ENCODE measurements at places on chromosomes 5 and 9.
A peak's percentile ranks its signal among the peaks of the same experiment; 100 is the strongest.

DNA sequence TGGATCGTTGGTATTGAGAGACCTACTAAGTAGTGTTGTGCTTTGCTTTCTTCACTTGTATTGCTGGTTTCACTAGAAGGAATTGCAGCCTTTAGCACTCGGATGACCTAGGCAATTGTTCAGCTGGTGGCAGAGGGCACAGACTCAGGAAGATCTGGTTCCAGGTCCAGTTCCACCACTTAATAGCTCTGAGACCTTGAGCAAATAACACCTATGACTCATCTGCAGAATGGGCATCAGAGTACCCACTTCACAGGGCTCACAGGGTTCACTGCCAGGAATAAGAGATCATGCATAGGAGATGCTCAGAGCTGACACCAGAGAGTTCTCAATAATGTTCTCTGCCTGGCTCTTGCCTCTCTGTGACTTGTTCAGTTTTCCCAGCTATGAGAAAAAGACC, 133.6 kb downstream of the SIL1 start:
- DNase-seq = no peak
- no peaks in the 10 kb centered on the region for H3K36me3 ChIP-seq
- peaks cover 21% of the 10 kb centered on the region for H3K4me1 ChIP-seq
- no peak overlapping the region for H3K27ac ChIP-seq
- H3K4me3 ChIP-seq = no peak overlapping the region

- H3K4me3 ChIP-seq = no peak overlapping the region
- peaks cover 5% of the 10 kb centered on the region for H3K4me1 ChIP-seq
- H3K27ac ChIP-seq = no peak overlapping the region
- DNase-seq = no peak
- no peaks in the 10 kb centered on the region for H3K36me3 ChIP-seq
- H3K27me3 ChIP-seq = no peaks in the 10 kb centered on the region
Observed at GRCh38 chr5:131976414-131977211, 31.1 kb upstream of the MEIKIN start.

DNA sequence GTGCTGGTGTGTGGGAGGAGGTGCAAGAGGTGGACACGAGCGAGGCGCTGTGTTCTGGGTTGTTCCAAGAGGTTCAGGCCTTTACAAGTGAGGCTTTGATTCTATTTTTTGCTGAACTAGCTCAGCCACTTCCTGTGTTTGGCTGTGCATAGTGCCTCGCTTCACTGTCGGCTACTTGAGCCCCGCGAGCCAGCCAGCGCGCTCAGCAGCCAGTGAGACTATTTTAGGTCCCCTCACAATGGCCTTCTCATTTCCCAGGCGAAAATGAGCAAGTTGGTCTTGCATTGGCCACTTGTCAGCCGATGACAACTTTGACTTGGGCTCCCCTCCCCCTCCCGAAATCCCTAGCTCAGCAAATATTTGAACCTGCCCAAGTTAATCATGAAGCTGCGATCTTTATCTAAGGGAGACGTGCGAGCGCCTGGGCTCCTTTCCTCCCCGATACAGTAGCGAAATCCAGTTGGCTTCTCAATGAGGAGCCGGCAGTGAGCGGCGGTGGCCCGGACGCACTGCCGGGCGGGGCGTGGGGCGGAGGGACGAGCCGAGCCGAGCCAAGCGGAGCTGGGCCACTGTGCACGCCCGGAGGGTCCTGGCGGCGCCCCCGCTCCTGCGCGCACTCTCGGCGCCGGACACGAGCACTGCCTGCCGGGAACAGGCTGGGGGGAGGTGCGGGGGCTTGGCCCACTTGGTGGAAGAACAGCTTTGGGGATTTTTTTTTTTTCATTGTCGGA, 72.6 kb downstream of the PIK3R1 start:
- peaks cover 4% of the 10 kb centered on the region for H3K36me3 ChIP-seq
- peaks cover 65% of the 10 kb centered on the region for H3K4me1 ChIP-seq
- peak; percentile 59 for DNase-seq
- H3K27ac ChIP-seq = peak overlapping the region; percentile 93
- peak overlapping the region; percentile 87 for H3K4me3 ChIP-seq
- H3K27me3 ChIP-seq = no peaks in the 10 kb centered on the region

DNA sequence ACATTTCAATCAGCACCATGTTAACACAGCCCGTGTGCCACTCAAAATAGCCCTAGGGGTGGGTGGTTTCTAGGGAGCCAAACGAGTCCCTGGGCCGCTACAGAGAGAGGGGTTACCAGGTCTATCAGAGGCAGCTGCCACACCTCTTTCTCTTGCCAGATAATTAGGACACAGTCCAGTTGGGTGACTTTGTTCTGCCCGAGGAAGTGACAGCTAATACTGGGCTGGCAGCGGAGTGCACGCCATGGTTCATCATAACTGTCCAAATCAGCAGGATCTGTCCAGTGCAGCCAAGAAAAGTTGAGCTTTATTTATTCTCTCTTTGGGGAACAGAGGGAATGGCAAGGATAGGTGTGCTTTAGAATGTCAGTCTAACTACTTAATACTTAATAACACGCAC, 583.8 kb downstream of the BRINP1 start:
- H3K4me1 ChIP-seq = peaks cover 55% of the 10 kb centered on the region
- DNase-seq = no peak
- H3K36me3 ChIP-seq = no peaks in the 10 kb centered on the region
- H3K4me3 ChIP-seq = no peak overlapping the region
- no peaks in the 10 kb centered on the region for H3K27me3 ChIP-seq
- H3K27ac ChIP-seq = no peak overlapping the region

GRCh38 chr5:143682246-143682905, 129.6 kb upstream of the HMHB1 start:
- H3K27me3 ChIP-seq = no peaks in the 10 kb centered on the region
- H3K36me3 ChIP-seq = no peaks in the 10 kb centered on the region
- no peak overlapping the region for H3K4me3 ChIP-seq
- no peak for DNase-seq
- H3K4me1 ChIP-seq = no peaks in the 10 kb centered on the region
- H3K27ac ChIP-seq = no peak overlapping the region

DNA sequence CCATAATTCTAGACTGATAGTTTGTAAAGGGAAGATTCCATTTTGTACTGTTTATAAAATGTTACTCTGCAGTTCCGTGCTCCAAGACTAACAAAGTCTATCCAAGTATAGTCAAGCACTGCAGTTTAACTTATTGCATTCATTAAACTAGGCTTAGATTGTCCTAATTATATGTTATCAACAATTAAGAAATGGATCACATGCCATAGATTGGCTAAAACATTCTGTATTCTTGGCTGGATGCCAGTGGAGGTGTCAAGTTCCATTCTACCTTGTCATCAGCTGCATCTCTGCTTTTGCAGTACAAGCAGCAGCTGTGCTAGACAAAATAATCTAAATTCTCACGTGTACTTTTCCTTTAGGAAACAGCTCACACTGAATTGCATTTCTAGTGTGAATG, 69.4 kb upstream of the MEF2C start:
- peaks cover 3% of the 10 kb centered on the region for H3K4me1 ChIP-seq
- H3K27ac ChIP-seq = no peak overlapping the region
- H3K36me3 ChIP-seq = no peaks in the 10 kb centered on the region
- no peaks in the 10 kb centered on the region for H3K27me3 ChIP-seq
- no peak overlapping the region for H3K4me3 ChIP-seq

- no peaks in the 10 kb centered on the region for H3K36me3 ChIP-seq
- H3K27me3 ChIP-seq = no peaks in the 10 kb centered on the region
- H3K27ac ChIP-seq = no peak overlapping the region
- H3K4me3 ChIP-seq = no peak overlapping the region
- no peak for DNase-seq
Observed at GRCh38 chr5:23353286-23353685, 154.1 kb upstream of the PRDM9 start.

DNA sequence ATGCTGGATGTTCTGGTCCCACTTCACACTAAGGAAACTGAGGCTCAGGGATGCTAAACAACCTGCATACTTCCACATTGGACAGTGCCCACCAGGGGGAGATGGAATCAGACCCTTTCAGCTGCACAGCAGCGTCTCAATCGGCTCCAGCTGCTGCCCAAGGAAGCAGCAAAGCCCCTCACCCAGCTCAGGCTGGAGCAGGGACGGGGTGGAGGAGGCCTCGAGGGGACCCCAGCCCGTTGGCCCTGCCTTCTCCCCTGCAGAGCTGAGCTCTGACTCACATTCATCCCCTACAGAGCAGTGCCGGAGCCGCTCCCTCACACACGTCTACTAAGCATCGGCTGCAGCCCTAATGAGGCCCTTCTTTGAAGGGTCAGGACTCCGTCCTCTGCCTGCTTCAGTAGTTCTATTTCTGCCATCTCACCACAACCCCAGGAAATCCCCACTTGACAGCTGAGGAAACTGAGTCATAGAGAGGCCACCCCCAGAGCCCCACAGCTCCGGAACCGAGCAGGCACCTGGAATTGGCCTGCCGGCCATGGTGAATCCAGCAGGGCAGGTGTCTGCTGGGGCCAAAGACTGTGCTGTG, 21.5 kb upstream of the SUSD3 start:
- no peak overlapping the region for H3K4me3 ChIP-seq
- DNase-seq = no peak
- no peaks in the 10 kb centered on the region for H3K36me3 ChIP-seq
- H3K4me1 ChIP-seq = no peaks in the 10 kb centered on the region
- no peaks in the 10 kb centered on the region for H3K27me3 ChIP-seq

DNA sequence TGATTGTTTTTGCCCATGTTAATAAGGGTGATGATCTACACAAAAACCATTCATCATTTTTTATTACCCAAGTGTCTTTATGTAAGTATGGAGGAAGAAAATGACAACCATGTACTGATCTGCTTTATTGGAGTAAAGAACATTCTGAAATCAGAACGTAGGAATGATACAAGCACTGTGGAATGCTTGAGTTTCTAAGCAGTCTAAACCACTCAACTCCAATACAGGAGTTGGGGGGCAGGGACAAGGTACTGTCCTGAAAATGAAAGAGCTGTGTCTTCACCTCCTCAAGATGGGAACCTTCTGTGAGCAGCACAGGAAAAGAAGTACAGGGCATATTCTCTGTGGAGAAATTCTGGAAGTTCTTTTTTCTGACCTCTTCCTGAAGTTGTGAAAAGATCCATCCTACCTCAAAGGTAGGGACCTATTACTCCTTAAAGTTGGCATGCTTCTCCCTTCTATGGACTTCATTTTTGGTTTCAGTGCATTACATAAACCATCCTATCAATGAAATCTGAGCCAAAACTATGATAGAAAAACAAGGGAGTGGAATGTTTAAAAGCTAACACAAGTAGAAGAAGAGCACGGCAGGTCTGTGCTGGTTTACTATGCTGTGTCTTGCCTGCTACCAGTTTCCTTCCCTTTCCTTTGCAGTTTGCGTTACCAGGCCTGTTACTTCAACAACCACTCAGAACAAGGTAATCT, 202.6 kb downstream of the SEMA5A start:
- no peak overlapping the region for H3K27ac ChIP-seq
- H3K4me3 ChIP-seq = no peak overlapping the region
- H3K27me3 ChIP-seq = no peaks in the 10 kb centered on the region
- DNase-seq = no peak

GRCh38 chr5:155738616-155739015, 588.3 kb upstream of the SGCD start:
- H3K4me3 ChIP-seq = no peak overlapping the region
- no peak for DNase-seq
- peaks cover 60% of the 10 kb centered on the region for H3K27me3 ChIP-seq
- H3K36me3 ChIP-seq = no peaks in the 10 kb centered on the region

DNA sequence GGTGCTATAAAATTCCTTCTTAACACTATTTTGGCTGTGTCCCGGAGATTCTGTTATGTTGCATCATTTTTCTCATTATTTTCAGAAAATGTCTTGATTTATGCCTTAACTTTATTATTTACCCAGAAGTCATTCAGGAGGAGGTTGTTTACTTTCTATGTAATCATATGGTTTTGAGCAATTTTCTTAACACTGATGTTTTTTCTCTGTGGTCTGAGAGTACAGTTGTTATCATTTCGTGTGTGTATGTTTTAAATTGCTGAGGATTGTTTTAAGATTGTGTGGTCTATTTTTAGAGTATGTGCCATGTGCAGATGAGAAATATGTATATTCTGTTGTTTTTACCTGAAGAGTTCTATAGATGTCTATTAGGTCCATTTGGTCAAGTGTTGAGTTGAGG, 498.1 kb upstream of the ZNF608 start:
- H3K4me3 ChIP-seq = no peak overlapping the region
- H3K4me1 ChIP-seq = peaks cover 10% of the 10 kb centered on the region
- H3K27ac ChIP-seq = no peak overlapping the region
- peaks cover 21% of the 10 kb centered on the region for H3K36me3 ChIP-seq
- H3K27me3 ChIP-seq = no peaks in the 10 kb centered on the region

GRCh38 chr9:37262410-37262809, 142.0 kb downstream of the ZCCHC7 start:
- no peak overlapping the region for H3K27ac ChIP-seq
- peaks cover 28% of the 10 kb centered on the region for H3K4me1 ChIP-seq
- no peaks in the 10 kb centered on the region for H3K27me3 ChIP-seq
- peak; percentile 11 for DNase-seq
- no peaks in the 10 kb centered on the region for H3K36me3 ChIP-seq

DNA sequence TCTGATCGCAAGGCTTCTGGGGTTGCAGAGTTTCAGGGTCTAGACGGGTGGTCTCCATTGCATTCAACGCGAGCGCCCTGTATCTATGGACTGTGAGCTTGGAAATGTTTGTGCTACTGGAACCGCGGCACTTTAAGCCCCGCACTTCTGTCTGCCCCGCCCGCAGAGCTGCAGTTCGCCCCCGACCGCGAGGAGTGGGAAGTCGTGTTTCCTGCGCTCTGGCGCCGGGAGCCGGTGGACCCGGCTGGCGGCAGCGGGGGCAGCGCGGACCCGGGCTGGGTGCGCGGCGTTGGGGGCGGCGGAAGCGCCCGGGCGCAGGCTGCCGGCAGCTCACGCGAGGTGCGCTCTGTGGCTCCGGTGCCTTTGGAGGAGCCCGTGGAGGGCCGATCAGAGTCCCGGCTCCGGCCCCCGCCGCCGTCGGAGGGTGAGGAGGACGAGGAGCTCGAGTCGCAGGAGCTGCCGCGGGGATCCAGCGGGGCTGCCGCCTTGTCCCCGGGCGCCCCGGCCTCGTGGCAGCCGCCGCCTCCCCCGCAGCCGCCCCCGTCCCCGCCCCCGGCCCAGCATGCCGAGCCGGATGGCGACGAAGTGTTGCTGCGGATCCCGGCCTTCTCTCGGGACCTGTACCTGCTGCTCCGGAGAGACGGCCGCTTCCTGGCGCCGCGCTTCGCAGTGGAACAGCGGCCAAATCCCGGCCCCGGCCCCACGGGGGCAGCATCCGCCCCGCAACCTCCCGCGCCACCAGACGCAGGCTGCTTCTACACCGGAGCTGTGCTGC, 1.0 kb downstream of the ADAMTS19 start:
- peak; percentile 39 for DNase-seq
- no peaks in the 10 kb centered on the region for H3K36me3 ChIP-seq

GRCh38 chr5:58902765-58903164, 319.9 kb downstream of the RAB3C start:
- H3K27ac ChIP-seq = no peak overlapping the region
- DNase-seq = no peak
- H3K4me3 ChIP-seq = no peak overlapping the region
- H3K27me3 ChIP-seq = no peaks in the 10 kb centered on the region
- no peaks in the 10 kb centered on the region for H3K36me3 ChIP-seq

DNA sequence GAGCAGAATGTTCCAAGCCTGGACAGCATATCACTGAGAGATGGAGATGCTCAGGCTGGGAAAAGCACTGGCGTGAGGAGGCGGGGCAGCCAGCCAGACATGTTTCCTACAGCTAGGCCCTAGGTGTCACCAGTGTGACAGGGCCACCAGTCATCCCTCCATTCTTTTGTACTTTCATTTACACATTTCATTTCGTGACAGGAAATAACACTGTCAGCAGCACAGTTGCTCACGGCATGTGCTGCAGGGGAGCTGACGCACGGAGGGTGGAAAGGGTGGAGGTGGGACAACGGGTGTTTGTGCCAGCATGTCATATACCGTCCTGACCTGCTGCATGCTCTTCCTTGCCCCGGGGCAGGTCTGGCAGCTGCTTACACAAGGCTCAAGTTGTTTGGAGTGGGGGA, 14.8 kb upstream of the CEMIP2 start:
- H3K27me3 ChIP-seq = no peaks in the 10 kb centered on the region
- no peak overlapping the region for H3K4me3 ChIP-seq
- peaks cover 21% of the 10 kb centered on the region for H3K4me1 ChIP-seq
- H3K27ac ChIP-seq = no peak overlapping the region
